CD4-positive, alpha-beta T cell treated with Interleukin-2 at 100 ng/mL for 4 hours (primary cell): ENCODE measurements at places on chromosomes 5 and 9.

DNA sequence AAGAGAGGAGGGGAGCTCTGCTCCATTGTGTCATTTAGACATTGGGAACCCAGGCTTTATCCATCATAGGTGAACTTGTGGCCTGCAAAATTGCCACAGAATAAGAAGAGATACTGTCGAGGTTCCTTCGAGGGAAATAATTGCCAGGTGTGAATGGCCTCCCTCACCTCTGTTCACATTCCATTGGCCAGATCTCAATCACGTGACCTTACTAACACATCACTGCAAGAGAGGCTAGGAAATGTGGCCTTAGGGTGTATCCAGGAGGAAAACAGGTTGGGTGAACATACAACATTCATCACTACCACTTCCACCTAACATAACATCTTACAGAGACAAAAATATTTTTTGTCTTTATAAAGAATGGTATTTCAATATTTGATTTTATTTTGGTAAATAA, 182.1 kb downstream of the FBXL7 start:
- no peak for DNase-seq

DNA sequence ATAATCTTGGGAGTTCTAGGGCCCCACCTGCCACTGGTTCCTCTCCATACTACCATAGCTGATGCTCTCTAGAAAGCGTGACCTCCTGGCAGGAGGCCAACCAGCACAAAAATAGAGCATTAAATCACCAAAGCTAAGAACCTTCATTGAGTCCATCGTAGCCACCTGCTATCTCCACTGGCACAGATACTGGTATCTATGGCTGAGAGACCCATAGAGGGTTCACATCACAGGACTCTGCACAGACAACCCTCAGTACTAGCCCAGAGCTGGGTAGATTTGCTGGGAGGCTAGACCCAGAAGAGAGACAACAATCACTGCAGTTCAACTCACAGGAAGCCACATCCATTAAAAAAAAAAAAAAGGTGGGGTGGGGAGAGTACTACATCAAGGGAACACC, 509.1 kb downstream of the DTWD2 start:
- DNase-seq, result no peak

DNA sequence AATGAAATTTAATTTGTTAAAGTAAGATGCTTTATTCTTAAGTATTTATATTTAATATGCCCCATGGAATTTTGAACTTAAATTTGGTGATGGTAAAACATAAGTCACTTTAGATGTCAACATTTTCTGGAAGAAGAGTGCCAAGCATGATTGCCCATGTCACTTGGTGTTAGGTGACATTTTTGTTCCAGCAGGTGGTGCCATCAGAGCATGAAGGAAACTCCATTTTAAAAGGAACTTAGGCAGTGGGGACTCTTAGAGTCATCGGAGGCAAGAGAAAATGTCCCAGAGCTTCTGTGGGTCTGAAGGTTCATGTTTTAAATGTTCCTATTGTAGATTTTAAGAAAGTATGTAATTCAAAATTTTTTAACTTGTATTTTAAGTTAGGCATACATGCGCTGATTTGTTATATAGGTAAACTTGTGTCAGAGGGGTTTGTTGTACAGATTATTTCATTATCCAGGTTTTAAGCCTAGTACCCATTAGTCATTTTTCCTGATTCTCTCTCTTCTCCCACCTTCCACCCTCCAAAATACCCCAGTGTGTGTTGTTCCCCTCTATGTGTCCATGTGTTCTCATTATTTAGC, 789.3 kb downstream of the SEMA5A start:
- DNase-seq, result no peak

- no peak for DNase-seq
Observed at GRCh38 chr5:124160265-124160664, 586.2 kb downstream of the ZNF608 start.

- DNase-seq, result no peak
Observed at GRCh38 chr9:21904371-21904770, 89.8 kb downstream of the CDKN2A start.

- DNase-seq, result no peak
Observed at GRCh38 chr5:138111937-138112336, 27.3 kb downstream of the NME5 start.

DNA sequence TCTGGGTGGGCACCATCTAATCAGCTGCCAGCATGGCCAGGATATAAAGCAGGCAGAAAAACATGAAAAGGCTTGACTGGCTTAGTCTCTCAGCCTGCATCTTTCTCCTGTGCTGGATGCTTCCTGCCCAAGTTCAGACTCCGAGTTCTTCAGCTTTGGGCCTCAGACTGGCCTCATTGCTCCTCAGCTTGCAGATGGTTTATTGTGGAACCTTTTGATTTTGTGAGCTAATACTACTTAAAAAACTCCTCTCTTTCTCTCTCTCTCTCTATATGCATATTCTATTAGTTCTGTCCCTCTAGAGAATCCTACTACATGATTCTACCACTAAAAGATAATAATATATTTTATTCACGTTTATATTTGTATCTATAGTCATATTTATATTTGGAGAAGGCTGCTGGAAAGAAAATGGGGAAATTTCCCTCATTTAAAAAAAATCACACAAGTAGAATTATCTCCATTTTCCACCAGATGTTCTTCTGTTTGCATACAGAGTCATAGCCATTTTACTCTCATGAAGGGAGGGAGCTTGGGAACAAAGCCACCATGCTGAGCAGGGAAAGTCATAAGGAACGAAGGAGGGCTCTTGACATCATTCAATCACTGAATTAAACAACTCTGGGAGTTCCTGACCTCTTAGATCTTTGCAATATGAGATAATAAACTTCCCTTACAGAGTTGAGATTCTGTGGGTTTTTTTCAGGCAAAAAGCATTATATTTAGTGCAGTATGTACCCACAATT, 1137.4 kb upstream of the CDH18 start:
- no peak for DNase-seq

- DNase-seq, result no peak
Observed at GRCh38 chr9:85871008-85871407, 69.9 kb upstream of the NAA35 start.

DNA sequence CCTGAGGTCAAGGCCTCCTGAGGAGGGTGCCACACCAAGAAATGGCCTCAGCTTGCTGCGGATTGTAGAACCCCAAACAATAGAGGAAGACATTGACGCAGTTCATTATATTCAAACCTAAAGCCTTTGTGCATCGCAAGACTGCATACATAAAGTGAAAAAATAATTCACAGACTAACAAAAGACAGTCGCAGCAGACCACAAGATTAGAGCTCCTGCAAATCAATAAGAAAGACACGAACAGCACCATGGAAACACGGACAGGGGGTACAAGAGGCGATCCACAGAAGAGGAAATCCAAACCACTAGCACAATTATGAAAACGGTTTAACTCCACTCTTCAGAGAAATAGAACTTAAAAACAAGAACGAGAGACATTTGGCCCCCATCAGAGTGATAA, 10.0 kb upstream of the TCOF1 start:
- no peak for DNase-seq

- DNase-seq, result peak; percentile 59
Observed at GRCh38 chr9:75185585-75186170, 97.4 kb downstream of the OSTF1 start.

DNA sequence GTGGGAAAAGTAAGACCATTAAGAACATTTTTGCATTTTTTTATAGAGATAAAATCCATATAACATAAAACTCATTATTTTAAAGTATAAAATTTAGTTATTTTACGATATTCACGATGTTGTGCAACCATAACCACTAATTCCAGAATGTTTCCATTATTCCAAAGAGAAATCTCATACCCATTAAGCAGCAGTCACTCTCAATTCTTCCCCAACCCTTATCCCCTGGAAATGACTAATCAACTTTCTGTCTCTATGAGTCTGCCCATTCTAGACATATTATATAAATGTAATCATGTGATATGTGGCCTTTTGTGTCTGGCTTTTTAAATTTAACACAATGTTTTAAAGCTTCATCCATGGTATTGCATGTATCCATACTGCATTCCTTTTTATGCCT, 115.6 kb upstream of the ADAMTSL1 start:
- no peak for DNase-seq

GRCh38 chr9:227860-228259, 13.2 kb downstream of the DOCK8 start:
- DNase-seq, result no peak
